Kasumi-1 (cell line): ENCODE measurements at places on chromosomes 2 and 18.

DNA sequence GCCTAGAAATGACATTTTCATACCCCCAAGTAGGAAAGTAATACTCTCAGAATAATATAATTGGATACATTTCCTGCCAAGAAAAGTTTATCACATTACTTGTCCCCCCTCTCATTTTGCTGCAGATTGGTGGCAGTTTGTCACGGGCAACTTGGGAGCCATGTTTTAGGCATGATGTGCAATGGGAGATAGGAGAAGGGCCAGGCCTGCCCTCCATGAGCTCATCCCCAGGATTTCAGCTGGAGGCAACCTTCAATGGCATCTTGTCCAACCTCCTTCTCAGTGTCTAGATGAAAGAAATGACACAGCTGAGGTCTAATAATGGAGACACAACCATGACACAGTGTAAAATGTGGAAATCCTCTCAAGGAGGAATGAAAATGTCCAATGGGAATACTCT, 11.4 kb upstream of the RAB31 start:
- DNase-seq = no peak

- DNase-seq = no peak
Observed at GRCh38 chr18:56649996-56650395, 1.2 kb upstream of the WDR7 start.

DNA sequence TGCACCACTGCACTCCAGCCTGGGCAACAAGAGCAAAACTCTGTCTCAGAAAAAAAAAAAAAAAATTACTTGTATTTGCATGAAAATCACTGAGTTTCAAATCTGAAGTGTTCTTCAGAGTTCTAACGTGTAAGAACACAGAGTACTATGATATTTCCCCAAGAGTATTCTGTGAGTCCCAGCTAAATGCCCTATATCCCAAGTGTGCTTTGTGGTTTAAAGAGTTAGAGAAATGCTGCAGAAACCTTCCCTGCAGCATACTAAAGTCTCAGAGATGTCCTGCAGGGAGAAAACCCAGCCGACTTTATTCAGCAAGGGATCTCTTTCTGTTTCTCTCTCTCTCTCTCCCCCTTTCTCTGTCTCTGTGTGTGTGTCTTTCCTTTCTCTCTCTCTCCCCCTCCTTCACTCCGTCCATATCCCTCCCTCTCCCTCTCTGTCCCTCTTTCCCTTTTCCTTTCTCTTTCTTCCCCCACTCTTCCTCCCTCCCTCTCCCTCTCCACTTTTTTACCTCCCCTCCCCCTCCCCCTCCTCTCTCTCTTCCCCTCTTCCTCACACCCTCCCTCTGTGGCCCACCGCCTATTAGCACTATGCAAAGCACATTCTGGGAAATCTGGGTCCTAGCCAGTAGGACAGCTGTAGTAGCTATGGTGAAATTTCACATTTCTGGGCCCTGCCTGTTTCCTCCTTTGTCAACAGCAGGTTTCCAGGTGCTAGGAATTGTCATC, 54.2 kb downstream of the ACTR2 start:
- DNase-seq = no peak

GRCh38 chr2:22486343-22486742, 898.6 kb upstream of the KLHL29 start:
- no peak for DNase-seq

GRCh38 chr18:181711-182110, 23.4 kb downstream of the USP14 start:
- DNase-seq = no peak

GRCh38 chr2:101151859-101152271, 683 bp upstream of the TBC1D8 start:
- peak; percentile 12 for DNase-seq

GRCh38 chr18:40904295-40904694, 1050.7 kb upstream of the PIK3C3 start:
- DNase-seq = no peak

DNA sequence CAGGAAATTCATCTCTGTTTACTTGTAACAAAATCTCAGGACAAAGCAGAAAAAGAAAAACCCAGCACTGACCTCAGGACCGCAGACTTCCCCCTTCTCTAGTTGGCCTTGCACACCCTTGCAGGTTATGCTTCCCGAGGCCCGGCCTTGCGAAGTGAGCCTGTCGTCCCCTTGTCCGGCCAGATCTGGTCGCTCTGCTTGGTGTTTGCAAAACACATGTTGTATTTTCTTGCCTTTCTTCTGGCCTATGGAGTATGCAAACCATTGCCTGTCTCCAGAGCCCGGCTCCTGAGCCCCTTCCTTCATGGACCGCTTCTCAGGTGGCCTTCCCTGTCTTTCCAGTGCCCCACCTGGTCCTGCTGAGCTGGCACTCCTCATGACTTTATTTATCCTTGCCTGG, 4.8 kb downstream of the IMPA2 start:
- no peak for DNase-seq

DNA sequence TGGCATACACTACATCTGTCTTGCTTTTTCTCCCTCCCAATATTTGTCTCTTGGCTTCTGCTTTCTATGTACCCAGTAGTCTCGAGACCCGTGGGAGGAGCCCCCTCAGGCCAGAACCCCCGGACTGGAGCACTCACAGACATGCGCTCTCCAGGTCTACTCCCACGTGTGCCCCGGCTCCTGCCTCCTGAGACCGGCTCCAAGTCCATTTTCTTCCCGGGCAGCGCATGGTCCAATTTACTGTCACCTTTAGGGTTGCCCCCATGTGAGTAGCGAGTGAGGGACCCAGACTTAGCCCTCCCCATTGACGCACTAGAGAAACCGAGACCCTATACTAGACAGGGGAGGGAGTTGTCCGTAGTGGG, 11.8 kb upstream of the TEX51 start:
- DNase-seq = no peak

GRCh38 chr2:23536326-23536725, 151.3 kb downstream of the KLHL29 start:
- DNase-seq = no peak

- no peak for DNase-seq
Observed at GRCh38 chr2:201734111-201734510, 35.7 kb upstream of the MPP4 start.

- DNase-seq = no peak
Observed at GRCh38 chr18:364256-364826, 96.5 kb upstream of the THOC1 start.

DNA sequence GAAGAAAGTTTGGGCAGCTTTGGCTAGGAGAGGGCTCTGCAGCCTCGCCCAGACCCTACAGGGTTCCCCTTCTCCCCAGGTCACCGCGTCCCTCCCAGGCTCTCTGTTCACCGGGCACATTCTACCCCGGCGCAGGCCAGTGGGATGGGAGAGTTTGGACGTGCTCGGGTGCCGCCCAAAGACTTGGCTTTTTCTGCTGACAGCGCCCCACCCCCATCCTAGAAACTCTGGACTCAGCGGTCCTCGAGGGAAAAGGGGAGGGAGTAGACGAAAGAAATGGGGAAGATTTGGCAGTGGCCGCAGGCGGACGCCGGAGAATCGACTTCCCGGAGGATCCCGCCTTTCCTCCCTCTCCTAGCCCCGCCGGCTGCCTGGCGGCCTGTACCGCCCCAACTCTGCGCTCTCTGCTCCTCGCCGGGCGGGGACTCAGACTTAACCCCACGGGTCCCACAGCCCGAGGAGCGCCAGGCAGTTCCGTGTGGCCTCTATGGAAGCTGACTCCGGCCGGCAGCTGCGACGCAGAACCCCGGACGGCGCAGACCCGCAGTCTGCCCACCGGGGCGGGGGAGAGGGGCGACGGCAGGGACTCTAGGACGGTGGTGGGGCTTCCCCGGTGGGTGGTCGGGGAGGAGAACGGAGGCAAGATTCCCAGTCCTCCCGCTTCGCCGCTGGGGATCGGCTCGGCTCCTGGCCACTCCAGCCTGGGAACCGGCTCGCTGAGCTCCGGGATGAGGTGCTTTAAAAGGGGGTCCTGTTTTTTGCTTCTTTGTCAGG, 863 bp upstream of the SIX2 start:
- no peak for DNase-seq

DNA sequence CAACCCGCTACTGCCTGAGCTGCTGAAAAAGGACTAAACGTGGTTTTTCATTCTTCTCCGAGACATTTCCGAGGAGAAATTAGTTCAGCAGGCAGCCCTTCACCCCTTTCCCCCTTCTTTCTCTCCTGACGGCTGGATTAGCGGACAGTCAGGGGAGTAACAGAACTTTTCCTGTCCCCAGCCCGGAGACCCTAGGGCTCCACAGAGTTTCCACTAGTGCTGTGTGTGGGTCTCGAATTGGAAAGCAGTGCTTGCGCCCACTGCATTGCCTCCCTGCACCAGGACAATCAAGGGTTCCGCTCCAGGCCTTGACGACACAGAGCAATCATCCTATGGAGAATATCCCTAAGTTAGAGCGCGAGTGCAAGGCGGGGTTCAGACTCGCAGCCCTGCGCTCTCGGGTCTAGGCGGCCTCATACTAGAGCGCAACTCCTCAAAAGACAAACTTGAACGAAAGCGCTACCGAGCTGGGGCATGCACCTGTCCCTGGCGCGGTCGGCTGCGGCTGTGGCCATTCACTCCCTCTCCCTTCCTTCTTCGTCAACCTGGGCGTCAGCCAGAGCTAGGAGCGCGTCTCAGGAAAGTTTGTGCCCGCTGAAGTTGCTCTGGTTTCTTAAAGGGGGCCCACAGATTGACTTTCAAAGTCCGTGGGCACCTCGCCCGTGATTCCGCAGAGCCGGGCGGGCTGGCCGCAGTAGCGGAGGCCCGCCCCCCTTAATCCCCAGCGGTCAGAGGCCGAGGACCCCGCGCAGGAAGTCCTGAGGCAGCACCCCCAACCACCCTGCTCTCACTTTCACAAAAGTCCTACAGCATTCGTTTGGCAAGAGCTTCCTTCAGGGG, 801 bp downstream of the OSR1 start:
- no peak for DNase-seq

DNA sequence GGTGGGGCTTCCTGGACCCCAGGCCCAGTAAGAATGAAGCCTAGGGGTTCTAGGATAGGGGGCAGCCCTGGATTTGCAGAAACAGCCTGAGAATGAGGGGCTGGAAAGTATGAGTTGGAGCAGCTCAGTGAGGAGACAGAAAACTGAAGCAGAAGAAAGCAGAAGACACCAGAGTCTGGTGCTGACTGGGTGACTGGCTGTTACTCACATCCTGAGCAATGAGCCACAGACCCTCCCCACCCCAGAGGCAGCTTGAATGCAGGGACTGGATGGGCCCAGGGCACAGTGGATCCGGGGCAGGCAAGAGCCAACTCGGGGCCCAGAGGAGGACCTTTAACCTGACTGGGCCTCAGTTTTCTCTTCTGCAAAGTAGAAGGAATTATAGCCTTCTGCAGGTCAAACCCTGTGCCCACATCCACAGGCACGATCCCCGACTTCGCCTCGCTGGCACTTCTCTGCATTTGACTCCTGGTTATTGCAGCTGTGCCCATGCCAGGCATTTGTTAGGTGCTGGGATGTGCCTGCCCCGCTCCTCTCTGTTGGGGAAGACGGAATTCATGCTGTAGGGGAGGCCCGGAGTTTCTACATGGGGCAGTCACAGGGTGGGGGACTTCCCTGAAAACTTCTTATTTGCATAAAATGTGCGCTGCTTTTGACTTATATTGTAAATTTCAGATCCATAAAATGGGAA, 8.5 kb downstream of the STEAP3 start:
- DNase-seq = peak; percentile 86

- DNase-seq = no peak
Observed at GRCh38 chr2:219627103-219628100, at the start of gene SLC4A3. Gene SLC4A3, plus strand, starts transcription at chr2:219627630. Its CDS starts 363 bp downstream, at chr2:219627993.

GRCh38 chr2:48633143-48633542, 15.5 kb downstream of the GTF2A1L start:
- no peak for DNase-seq

- peak; percentile 98 for DNase-seq
Observed at GRCh38 chr2:151918308-151918707, 90.1 kb upstream of the ARL5A start.

GRCh38 chr2:232888099-232888836, 18.2 kb downstream of the SNORC start:
- DNase-seq = no peak

DNA sequence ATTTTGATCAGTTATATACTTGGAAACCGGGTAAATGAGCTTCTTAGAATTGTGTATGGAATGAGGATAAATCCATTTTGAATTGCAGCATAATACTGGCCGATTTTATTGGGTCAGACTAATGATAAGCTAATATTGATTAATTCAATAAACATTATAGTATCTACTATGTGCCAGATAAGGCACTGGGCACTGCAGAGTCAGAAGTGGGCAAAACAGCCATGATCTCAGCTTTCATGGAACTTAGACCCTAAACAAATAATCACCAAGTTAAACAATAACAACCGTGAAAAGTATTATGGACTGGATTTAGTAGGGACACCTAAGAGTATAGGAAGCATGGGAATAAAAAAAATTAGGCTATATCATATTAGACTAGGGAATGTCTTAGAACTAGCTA, 297.0 kb upstream of the PKDCC start:
- DNase-seq = no peak

GRCh38 chr2:168196764-168197180, 50.6 kb downstream of the STK39 start:
- DNase-seq = no peak

DNA sequence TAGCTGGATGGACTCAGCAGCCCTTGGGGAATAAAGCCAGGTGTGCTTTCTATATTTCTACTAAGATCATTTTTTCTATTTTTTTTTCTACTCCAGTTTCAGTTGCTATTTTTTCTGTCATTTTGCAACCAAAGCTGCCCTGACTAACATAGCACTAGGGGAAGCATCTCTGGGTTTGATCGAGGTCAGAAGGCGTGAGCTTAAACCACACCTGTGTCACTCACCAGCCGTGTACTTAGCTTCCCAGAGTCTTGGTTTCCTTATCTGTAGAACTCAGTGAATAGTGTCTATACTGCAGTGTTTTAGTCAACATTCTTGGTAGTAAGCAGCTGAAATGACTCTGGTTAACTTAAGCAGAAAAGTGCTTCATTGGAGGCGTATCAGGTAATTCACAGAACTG, 489.6 kb upstream of the SPRED2 start:
- peak; percentile 20 for DNase-seq

DNA sequence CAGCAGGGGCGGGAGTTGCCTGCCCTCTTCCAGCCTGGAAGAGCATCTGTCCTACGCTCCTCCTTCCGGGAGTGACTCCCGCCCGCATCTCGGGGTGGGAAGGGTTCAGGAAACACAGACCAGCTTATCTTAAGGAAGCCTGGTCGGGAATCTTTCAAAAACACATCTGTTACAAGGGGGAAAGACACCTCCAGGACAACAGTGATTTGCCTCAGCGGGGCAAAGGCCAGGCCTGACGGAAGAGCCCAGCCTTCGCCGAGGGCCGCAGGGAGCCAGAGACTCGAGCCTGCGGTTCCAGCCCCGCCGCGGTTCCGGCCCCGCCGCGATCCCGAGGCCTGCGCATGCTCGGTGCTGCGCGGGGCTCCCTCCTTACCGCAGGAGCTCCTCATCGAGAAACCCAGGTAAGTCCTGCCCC, 38.1 kb upstream of the TGIF1 start:
- DNase-seq = no peak

- DNase-seq = no peak
Observed at GRCh38 chr2:200274116-200275075, 32.1 kb upstream of the SPATS2L start.

- DNase-seq = no peak
Observed at GRCh38 chr2:18987592-18988073, 370.8 kb downstream of the OSR1 start.

DNA sequence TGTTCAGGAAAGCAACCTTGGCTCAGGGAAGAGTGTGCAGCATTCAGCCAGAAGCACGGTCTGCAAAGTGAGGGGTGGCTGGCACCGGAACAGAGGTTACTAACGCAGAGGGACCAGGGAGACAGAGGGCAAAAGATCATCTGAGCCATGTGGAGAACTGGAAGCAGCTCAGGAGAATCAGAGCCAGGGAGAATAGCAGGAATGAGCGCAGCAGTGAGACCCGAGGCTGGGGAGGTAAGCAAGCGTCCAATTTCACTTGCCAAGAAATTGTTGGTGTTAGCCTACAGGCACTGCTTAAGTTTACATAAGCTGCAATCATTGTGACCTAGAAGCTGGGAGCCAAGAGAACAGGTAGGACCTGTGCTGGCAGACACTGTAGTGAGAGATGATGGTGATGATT, 372.6 kb upstream of the POU3F3 start:
- no peak for DNase-seq
